H54 (cell line): ENCODE measurements at places on chromosomes 13 and 19.

- DNase-seq = no peak
These were observed 521.3 kb downstream of the MYO16 start for GRCh38 chr13:109150696-109151095.

DNA sequence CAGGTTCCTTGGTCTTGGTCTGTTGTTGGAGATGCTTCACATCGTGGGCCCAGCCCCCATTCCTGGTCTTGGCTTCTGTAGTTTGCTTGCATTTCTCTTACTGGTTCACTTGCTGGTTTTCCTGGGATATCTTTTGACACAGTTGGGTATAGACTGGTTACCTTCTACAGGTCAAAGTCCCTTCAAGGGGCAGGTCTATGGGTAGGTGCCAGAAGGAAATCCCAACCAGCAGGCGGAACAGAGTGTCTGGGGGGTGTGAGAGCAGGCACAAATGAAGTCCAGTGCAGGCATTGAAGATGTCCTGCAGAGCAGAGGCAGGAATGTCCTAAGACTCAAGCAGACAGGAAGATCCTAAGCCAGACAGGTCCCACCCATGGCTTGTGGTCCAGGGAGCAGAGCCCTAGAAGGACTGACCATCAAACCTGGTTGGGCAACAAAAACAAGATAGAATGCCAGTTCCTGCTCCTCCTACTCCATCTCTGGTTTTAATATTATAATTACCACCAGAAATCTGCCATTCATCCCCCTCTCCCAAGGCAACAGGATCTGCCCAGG, 17.7 kb upstream of the WASF3 start:
- DNase-seq = no peak

- DNase-seq = no peak
These were observed 15.2 kb downstream of the BCAT2 start for GRCh38 chr19:48795685-48796070.

GRCh38 chr13:95679722-95680121, 2.8 kb downstream of the DNAJC3 start:
- DNase-seq = no peak

- no peak for DNase-seq
These were observed 26.1 kb upstream of the CYP2A7 start for GRCh38 chr19:40907968-40908735.

- no peak for DNase-seq
These were observed 104.8 kb downstream of the TNFRSF19 start for GRCh38 chr13:23674795-23675640.
